ENCODE measurements at places on chromosomes 13 and 19. TPM values are rescaled to one million over a fixed set of nuclear protein-coding genes. Genes with fewer than 3 reads are reported as not detected.

IZUMO2 gene
- 1.1 TPM for polyA plus RNA-seq

- H3K27me3 ChIP-seq = no peaks in the 10 kb centered on the region
- DNase-seq = no peak
- no peak overlapping the region for H3K4me3 ChIP-seq
- peaks cover 17% of the 10 kb centered on the region for H3K4me1 ChIP-seq
Measured at GRCh38 chr13:75366380-75367280, 115.3 kb downstream of the TBC1D4 start.

DNA sequence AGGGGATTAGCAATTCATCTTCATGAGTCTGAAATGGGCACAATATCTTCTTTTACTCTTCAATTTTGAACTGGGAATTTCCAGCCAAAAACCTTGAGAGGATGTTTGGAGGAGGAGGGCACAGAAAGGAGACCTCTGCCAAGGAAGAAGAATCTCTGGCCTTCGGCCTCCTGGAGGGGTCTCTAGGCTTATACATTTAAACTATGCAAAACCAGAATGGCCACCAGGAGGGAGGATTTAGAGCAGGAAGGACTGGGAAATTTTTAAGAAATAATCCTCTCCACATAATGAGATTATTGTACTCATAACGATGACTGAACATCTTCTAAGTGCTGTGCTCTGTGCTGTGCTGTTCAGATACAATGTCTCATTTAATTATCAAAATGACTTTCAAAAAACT lies 325.9 kb downstream of the NDFIP2 start:
- H3K27ac ChIP-seq = no peak overlapping the region
- H3K36me3 ChIP-seq = no peaks in the 10 kb centered on the region
- no peak overlapping the region for H3K4me3 ChIP-seq
- no peak for DNase-seq

GRCh38 chr13:102757006-102757405 lies 16.6 kb downstream of the TEX30 start:
- no peaks in the 10 kb centered on the region for H3K36me3 ChIP-seq
- H3K27me3 ChIP-seq = no peaks in the 10 kb centered on the region
- no peak overlapping the region for H3K4me3 ChIP-seq
- DNase-seq = no peak
- H3K27ac ChIP-seq = no peak overlapping the region

- H3K4me3 ChIP-seq = no peak overlapping the region
- no peaks in the 10 kb centered on the region for H3K36me3 ChIP-seq
- no peaks in the 10 kb centered on the region for H3K4me1 ChIP-seq
- H3K27me3 ChIP-seq = no peaks in the 10 kb centered on the region
- H3K27ac ChIP-seq = no peak overlapping the region
Measured at GRCh38 chr19:46551164-46551563, 50.0 kb upstream of the CALM3 start.
